ENCODE measurements at places on chromosomes 7 and 10. TPM values are rescaled to one million over a fixed set of nuclear protein-coding genes. Genes with fewer than 3 reads are reported as not detected.

DNA sequence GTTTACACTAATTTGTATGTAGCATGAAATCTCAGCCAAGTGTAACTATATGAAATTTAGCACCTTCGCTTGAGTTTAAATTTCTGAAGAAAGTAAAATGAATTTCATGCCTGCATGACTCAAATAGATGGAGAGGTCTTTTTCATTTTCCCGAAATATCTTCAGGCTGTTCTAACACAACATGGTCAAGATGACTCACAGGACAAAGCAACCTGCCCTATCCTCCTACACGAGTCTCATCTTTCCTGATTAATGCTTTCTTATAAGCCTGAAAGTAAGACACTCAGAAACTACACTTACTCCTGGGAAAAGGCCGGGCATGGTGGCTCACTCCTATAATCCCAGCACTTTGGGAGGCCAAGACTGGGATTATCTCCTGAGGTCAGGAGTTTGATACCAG is 41.2 kb downstream of the CH25H start:
- H3K36me3 ChIP-seq: no peaks in the 10 kb centered on the region
- no peaks in the 10 kb centered on the region for H3K27me3 ChIP-seq
- no peak overlapping the region for H3K4me3 ChIP-seq
- H3K4me1 ChIP-seq: peaks cover 3% of the 10 kb centered on the region

The OR2A7 gene
- 5.3 TPM for total RNA-seq

DNA sequence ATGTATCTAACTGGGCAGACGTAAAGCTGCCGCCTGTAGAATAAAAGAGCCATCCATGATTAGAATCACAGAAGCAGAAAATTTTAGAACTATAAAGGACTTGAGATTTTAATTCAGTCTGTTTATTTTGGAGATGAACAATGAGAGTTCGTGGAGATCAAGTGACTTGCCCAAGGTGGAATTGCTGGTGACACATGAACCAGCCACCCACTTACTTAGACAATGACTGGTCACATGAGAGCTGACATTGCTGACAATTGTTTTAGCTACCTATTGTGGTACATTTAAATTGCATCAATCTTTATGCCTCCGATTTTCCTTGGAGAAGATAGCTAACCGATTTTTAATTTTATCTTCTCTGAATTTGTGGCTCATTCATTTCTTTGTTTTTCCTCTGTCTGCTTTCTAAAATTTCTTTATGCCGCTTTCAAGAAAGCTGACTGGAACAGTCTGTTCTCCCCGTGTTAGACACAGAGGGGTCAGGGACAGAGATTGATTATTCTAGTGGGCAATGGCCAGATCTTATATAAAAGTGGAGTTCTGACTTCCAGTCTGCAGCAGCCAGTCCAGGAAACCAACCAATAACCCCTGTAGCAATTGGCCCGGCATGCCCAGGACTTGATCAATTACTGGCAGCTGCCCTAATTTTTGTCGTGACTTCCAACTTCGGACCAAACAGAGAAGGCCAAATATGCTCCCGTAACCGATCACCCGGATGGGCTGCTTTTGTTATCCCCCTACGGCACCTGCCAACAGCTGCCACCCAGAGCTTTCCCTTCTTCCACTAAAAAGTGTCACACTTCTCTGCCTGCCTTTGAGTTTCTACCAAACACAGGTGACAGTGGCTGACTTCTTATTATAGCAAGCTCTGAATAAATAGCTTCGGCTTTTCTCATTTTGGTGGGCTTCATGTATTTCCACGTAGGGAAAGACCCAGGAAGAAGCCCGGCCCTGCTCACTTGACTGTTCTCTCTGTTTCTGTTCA is 241.6 kb downstream of the CAMK1D start:
- no peaks in the 10 kb centered on the region for H3K36me3 ChIP-seq
- no peaks in the 10 kb centered on the region for H3K4me1 ChIP-seq
- H3K27ac ChIP-seq: no peak overlapping the region
- no peak overlapping the region for H3K4me3 ChIP-seq
- DNase-seq: no peak

- peak overlapping the region; percentile 88 for H3K4me3 ChIP-seq
- H3K27me3 ChIP-seq: no peaks in the 10 kb centered on the region
- H3K4me1 ChIP-seq: peaks cover 5% of the 10 kb centered on the region
- no peaks in the 10 kb centered on the region for H3K36me3 ChIP-seq
- DNase-seq: peak; percentile 96
- peak overlapping the region; percentile 99 for H3K27ac ChIP-seq
Observed at GRCh38 chr10:29734962-29735627, 100.3 kb upstream of the SVIL start.

GRCh38 chr10:130368761-130369560 is 232.8 kb downstream of the GLRX3 start:
- H3K27ac ChIP-seq: no peak overlapping the region
- no peak overlapping the region for H3K4me3 ChIP-seq
- H3K27me3 ChIP-seq: peaks cover 10% of the 10 kb centered on the region
- DNase-seq: no peak
- no peaks in the 10 kb centered on the region for H3K4me1 ChIP-seq

DNA sequence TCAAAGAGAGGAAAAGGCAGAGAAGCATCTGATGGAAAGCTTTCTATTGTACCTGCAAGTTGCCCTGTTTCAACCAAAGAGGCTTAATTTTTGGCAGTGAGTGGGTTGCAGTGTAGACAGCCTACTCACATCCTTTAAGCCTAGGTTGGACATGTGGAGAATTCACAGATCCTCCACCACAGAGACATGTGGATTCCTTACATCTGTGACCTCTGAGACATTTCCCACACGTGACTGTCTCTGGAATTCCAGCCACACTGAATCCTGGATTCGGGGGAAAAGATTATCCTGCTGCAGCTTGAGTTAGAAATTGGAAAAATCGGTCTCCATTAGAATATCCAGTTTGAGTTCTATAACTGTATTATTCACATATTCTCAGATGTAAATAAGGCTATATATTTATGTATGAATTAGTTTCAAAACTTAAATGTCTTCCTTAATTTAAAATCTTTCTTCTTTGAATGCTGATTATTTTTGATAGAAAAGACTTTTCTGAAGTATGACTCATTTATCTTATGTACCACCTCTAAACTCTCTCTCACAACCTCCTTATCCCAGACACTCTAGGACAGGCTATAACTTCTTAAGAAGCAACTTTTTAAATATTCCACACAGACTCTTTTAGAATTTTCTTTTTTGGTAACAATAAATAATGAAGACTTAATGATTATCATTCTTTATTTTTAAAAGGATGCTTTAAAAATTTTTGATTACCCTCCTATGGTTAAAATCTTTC is 123.3 kb downstream of the TWIST1 start:
- no peaks in the 10 kb centered on the region for H3K27me3 ChIP-seq
- no peaks in the 10 kb centered on the region for H3K36me3 ChIP-seq
- no peak overlapping the region for H3K4me3 ChIP-seq
- H3K27ac ChIP-seq: no peak overlapping the region

- H3K27ac ChIP-seq: no peak overlapping the region
- H3K4me1 ChIP-seq: no peaks in the 10 kb centered on the region
- H3K4me3 ChIP-seq: no peak overlapping the region
- peaks cover 5% of the 10 kb centered on the region for H3K27me3 ChIP-seq
- peaks cover 20% of the 10 kb centered on the region for H3K36me3 ChIP-seq
Observed at GRCh38 chr7:44217852-44218402, 17.1 kb downstream of the YKT6 start.

- H3K36me3 ChIP-seq: peaks cover 41% of the 10 kb centered on the region
- H3K27ac ChIP-seq: no peak overlapping the region
- DNase-seq: no peak
- no peaks in the 10 kb centered on the region for H3K27me3 ChIP-seq
- H3K4me1 ChIP-seq: peaks cover 20% of the 10 kb centered on the region
Observed at GRCh38 chr10:13661256-13661655, 74.5 kb downstream of the PRPF18 start.

- H3K27ac ChIP-seq: no peak overlapping the region
- no peaks in the 10 kb centered on the region for H3K27me3 ChIP-seq
Observed at GRCh38 chr10:115942101-115942500, 330.9 kb downstream of the GFRA1 start.

- DNase-seq: peak; percentile 84
- H3K4me3 ChIP-seq: no peak overlapping the region
- peak overlapping the region; percentile 86 for H3K27ac ChIP-seq
- H3K4me1 ChIP-seq: peaks cover 19% of the 10 kb centered on the region
- H3K36me3 ChIP-seq: no peaks in the 10 kb centered on the region
Observed at GRCh38 chr10:131997366-131998049, 15.8 kb upstream of the BNIP3 start.

DNA sequence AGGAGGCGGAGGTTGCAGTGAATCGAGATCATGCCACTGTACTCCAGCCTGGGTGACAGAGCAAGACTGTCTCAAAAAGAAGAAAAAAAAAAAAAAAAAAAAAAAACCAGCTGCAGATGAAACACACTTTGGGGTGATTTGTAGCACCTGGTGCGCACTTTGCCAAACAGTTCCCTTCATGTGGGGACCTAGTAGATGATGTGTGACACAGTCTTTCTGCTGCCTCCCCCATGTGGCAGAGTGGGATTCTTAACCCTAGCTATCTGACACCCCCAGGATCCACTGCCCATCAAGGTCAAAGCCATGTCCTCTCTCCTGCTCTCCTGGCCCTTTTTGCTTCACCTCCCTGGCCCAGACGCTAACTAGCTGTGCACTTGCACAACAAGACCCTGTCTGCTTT is 52.1 kb upstream of the PDZD8 start:
- DNase-seq: no peak
- H3K4me1 ChIP-seq: peaks cover 5% of the 10 kb centered on the region
- no peak overlapping the region for H3K27ac ChIP-seq
- H3K36me3 ChIP-seq: no peaks in the 10 kb centered on the region
- no peak overlapping the region for H3K4me3 ChIP-seq

- no peak for DNase-seq
- no peak overlapping the region for H3K27ac ChIP-seq
- peaks cover 9% of the 10 kb centered on the region for H3K27me3 ChIP-seq
- H3K4me3 ChIP-seq: no peak overlapping the region
Observed at GRCh38 chr7:26049081-26049480, 102.9 kb upstream of the NFE2L3 start.

DNA sequence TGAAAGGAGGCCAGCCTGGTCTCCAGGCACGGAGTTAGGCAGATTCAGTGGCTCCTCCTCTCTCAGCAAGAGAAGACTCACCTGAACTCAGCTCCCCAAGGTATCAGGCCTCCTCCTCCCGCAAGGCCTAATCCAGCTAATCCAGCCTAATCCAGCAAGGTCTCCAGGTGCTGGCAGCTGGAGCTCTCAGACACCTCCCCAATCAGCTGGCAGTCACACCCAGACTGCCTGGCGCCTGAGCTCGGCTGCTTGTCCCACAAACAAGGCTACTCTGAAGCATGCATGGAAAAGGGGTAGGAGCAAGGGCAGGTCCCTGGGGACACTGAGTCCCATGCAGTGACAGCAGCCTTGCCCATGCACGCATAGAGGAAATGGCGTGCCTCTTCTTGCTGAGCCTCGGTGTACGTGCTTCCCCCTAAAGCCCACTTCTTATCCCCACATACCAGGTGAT is 3.3 kb upstream of the OPN4 start:
- H3K27ac ChIP-seq: no peak overlapping the region
- no peaks in the 10 kb centered on the region for H3K36me3 ChIP-seq
- H3K4me1 ChIP-seq: peaks cover 5% of the 10 kb centered on the region
- no peak overlapping the region for H3K4me3 ChIP-seq
- DNase-seq: no peak

GRCh38 chr7:82331234-82331633 is 112.3 kb downstream of the CACNA2D1 start:
- no peak overlapping the region for H3K4me3 ChIP-seq
- H3K27me3 ChIP-seq: no peaks in the 10 kb centered on the region
- no peak overlapping the region for H3K27ac ChIP-seq
- no peaks in the 10 kb centered on the region for H3K4me1 ChIP-seq
- no peaks in the 10 kb centered on the region for H3K36me3 ChIP-seq

The CCDC146 gene
- 3.9 TPM for total RNA-seq

- no peaks in the 10 kb centered on the region for H3K27me3 ChIP-seq
- no peaks in the 10 kb centered on the region for H3K4me1 ChIP-seq
- H3K36me3 ChIP-seq: no peaks in the 10 kb centered on the region
- H3K4me3 ChIP-seq: no peak overlapping the region
- DNase-seq: no peak
- peak overlapping the region; percentile 41 for H3K27ac ChIP-seq
Observed at GRCh38 chr10:60817398-60817805, 39.1 kb downstream of the CDK1 start.

GRCh38 chr10:25142116-25142864 is 32.5 kb upstream of the GPR158 start:
- no peaks in the 10 kb centered on the region for H3K4me1 ChIP-seq
- no peaks in the 10 kb centered on the region for H3K27me3 ChIP-seq

DNA sequence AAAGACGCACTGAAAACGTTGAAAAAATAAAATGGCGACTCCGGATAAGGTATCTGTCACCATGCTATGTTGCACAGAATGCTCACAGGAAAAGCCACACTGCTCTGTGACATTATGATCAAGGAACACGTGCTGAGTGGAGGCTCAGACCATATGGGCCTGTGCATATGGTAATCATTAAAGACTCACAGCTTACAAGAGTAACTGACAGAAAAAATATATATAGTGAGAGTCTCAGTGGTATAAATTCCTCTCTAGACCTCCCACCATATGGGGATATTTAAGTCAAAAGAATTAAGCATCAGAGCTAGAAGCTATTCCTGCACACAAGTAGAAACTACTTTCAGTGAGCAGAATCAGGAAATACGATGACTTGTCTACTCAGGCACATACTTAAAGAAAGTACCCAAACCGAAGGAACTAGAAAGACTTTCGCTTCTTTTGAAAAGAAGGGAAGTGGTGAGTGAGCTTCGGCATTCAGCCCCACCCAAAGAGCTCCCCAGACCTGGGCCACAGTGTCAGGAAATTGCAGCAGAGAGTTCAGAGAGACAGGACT is 65.1 kb upstream of the MPP7 start:
- H3K4me1 ChIP-seq: peaks cover 22% of the 10 kb centered on the region
- no peaks in the 10 kb centered on the region for H3K27me3 ChIP-seq
- no peak overlapping the region for H3K4me3 ChIP-seq
- H3K27ac ChIP-seq: peak overlapping the region; percentile 77
- H3K36me3 ChIP-seq: no peaks in the 10 kb centered on the region

GRCh38 chr7:41292487-41292886 is 410.4 kb downstream of the INHBA start:
- H3K27me3 ChIP-seq: no peaks in the 10 kb centered on the region
- H3K27ac ChIP-seq: no peak overlapping the region
- H3K36me3 ChIP-seq: no peaks in the 10 kb centered on the region
- H3K4me1 ChIP-seq: no peaks in the 10 kb centered on the region
- no peak overlapping the region for H3K4me3 ChIP-seq

DNA sequence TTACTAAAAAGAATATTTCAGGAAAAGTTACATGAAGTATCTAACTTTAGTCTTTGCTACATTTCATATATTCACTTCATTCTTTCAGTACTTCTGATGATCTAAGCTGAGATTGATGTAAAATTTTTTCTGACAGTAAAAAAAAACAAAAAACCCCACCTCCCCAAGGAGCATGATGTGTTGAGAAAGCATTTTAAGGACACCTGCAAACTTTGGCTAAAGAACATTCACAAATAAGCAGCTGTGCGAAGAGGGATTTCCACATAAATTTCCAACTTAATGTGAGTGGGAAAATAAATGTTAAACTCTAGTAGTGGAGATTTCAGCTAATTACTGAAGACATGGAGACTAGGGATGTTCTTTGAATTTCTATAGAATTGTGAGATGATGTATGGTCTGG is 35.5 kb downstream of the DLD start:
- no peaks in the 10 kb centered on the region for H3K27me3 ChIP-seq
- no peak overlapping the region for H3K27ac ChIP-seq
- H3K4me1 ChIP-seq: no peaks in the 10 kb centered on the region
- DNase-seq: no peak
- H3K4me3 ChIP-seq: no peak overlapping the region

GRCh38 chr10:22340329-22341189 is 4.7 kb upstream of the SPAG6 start:
- peaks cover 88% of the 10 kb centered on the region for H3K27me3 ChIP-seq
- H3K36me3 ChIP-seq: no peaks in the 10 kb centered on the region
- DNase-seq: peak; percentile 82
- peak overlapping the region; percentile 93 for H3K27ac ChIP-seq

GRCh38 chr10:16440396-16441133 is 3.8 kb downstream of the PTER start:
- peak overlapping the region; percentile 71 for H3K27ac ChIP-seq
- H3K27me3 ChIP-seq: no peaks in the 10 kb centered on the region
- no peak for DNase-seq
- H3K4me1 ChIP-seq: no peaks in the 10 kb centered on the region
